Activated CD4-positive, CD25-positive, alpha-beta regulatory T cell treated with anti-CD3 and anti-CD28 coated beads, Interleukin-2, amount 50 U/mL, for 24 hours (primary cell): ENCODE measurements at places on chromosomes 3 and 15.

DNA sequence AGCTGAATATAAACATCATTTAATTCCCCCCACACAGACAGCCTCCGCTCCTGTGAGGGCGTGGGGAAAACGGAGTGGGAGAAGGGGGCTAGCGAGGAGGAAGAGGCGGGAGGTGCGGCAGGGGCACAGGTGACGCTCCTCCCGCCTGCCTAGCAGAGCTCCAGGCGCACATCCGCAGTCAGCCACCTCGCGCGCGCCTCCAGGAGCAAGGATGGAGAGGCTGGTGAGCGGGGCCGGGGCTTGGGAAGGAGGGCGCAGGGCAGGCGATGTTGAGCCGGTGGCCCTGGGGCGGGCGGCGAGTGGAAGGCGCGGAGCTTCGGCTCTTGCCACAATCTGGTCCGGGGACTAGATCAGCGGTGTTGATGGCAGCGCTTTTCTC lies at the start of gene CD200:
TSS of gene CD200 (plus strand) at position 155 of the 379 bp plus-strand sequence. CDS start at position 212, 57 bp downstream.
- peak; percentile 55 for ATAC-seq

GRCh38 chr15:96200357-96200967 lies 130.0 kb upstream of the NR2F2 start:
- no peak for ATAC-seq

DNA sequence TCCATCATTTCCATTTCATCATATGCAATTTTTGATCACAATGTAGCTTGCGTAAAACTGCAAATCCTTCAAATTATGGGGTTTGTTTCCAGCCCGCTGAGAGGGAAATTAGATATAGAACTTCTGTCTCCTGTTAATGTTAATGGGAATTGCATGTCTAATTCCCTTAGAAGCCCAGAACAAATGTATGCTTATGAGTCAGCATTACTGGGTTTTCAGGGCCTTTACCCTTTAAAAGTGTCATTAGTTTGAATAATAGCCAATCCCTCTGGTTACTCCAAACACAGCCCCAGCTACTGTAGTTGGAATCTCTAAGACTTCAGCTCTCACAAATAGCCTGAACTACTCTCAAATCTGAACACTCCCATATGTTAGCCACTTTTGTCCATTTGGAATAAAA lies 439.4 kb downstream of the C3orf38 start:
- no peak for ATAC-seq

DNA sequence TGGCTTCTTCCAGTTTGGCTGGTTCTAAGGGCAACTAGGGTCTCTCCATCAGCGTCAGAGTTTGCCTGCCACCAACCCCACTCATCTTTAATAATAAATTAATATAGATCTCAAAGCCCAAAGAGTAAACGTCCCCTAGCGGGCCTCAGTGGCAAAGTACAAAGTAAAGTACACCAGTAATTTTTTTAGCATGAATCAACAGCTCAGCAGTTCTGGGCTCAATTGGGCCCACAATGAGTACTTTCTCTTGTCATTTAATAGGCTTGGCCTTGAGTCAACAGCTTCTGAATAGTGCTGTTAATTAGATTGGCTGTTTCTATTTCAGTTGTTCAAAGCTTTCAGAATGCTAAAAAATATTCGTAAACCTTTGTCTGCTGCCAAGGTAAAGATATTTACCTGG lies 89.0 kb upstream of the PFN2 start:
- no peak for ATAC-seq

DNA sequence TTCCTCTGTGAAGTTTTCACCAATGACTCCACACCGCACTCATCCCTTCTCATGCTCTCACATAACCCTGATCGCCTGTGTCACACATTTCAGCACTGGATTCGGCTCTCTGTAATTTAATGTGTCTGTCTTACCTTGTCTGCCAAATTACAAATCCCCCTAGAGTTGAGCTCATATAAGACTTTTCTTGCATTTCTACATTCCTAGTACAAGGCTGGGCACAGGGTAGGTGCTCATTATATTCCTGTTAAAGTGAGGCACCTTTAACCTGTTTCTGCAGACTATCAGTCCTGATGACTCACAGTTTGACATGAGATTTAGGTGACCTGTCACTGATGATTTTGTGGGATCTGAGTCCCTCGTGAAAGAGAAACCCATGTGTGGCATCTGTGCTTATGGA lies 22.6 kb downstream of the TGM5 start:
- ATAC-seq, result no peak

DNA sequence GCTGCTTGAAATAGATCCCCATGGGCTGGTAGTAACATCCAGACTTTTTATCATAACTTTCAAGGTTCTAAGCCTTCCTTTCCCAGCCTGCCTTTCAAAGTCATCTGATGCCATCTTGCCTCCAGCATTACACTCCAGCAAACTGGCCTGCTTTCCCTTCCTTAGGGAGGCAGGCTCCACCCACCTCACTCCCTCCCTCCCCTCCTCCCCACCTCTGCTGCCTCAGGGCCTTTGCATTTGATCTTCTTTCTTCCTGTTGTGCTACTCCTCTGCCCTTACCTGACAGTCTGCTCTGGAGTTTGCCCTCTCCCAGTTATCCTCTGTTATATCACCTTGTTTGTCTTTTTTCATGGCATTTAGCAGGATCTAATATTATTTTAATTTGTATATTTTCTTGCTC lies 319.5 kb downstream of the KCNH8 start:
- ATAC-seq, result no peak

GRCh38 chr3:55305696-55306485 lies 181.2 kb downstream of the WNT5A start:
- no peak for ATAC-seq

DNA sequence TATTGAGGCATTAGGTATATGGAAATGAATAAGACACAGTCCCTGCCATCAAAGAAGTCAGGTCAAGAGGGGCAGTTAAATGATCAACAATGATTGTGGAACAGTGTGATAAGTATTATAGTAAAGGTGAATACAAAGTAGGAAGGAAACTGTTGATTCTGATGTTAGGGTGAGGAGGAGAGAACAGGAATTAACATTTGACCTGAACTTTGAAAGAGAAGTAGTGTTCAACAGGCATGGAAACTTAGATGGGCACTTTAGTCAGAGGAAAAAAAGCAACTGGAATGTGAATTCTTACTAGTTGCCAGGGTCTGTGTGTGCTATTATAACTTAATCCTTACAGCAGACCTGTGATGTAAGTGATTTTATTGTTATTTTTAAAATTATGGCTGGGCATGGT lies 17.6 kb downstream of the HACD3 start:
- ATAC-seq, result no peak

GRCh38 chr3:102060814-102061213 lies 211.5 kb downstream of the NFKBIZ start:
- no peak for ATAC-seq

GRCh38 chr3:12454076-12454815 lies 30.0 kb upstream of the TSEN2 start:
- no peak for ATAC-seq

- ATAC-seq, result no peak
Observed at GRCh38 chr3:172751175-172751704, 714 bp downstream of the ECT2 start.

- peak; percentile 93 for ATAC-seq
Observed at GRCh38 chr3:14410503-14411165, 8.2 kb downstream of the SLC6A6 start.

DNA sequence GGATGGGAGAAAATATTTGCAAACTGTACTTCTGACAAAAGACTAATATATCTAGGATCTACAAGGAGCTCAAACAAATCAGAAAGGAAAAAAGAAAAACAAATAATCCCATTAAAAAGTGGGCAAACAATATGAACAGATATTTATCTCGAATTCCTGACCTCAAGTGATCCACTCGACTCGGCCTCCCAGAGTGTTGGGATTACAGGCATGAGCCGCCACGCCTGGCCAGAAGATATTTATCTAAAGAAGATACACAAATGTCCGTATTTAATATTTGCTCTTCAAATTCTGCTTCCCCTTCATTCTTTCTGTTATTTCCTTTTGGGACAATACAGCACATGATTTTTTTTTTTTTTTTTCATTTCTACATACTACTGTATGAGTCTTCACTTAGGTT lies 151.7 kb upstream of the GRM7 start:
- ATAC-seq, result no peak

GRCh38 chr15:88792342-88793282 lies 10.6 kb upstream of the ACAN start:
- no peak for ATAC-seq

- ATAC-seq, result no peak
Observed at GRCh38 chr3:161413127-161413854, 42.0 kb upstream of the SPTSSB start.

- peak; percentile 90 for ATAC-seq
Observed at GRCh38 chr3:40476478-40477470, at the start of gene ZNF619. TSS of gene ZNF619 (plus strand) at chr3:40477122. CDS start at chr3:40477980, 858 bp downstream.

DNA sequence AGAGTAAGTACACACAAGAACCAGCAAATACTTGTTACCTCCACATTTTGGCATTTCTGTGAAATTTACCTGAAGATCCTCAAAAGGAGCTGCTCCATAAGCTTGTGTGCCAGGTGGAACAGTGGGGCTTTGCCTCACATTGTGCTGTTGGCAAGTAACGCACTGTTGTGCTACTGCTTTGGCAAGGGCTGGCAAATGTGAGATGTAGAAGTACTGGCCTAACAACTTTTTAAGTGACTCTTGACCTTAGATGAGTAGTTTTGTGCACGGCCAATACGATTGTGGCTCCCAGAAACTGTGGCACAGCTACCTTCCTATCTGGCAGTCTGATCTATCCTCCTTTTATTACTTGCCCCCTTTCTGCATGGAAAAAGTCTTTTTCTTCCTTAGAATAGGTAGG lies 337.0 kb downstream of the KCNH8 start:
- ATAC-seq, result no peak

GRCh38 chr3:67030785-67031740 lies 33.0 kb downstream of the KBTBD8 start:
- no peak for ATAC-seq

DNA sequence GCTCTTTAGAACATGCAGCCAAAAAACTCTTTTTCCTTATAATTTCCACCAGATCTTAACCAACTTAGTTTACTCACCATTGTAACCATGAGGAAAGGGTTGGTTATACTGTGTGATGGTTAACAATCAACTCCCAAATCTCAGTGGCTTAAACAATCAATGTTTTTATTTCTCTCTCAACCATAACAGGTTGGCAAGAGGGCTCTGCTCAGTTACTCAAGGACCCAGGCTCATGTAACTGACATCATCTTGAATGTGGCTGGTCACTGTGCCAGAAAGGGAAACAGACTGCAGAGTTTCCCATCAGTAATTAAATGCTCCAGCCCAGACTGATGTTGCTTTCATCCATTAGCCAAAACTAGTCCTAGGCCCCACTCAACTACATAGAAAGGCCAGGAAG lies 69.0 kb downstream of the ANKRD28 start:
- no peak for ATAC-seq
